ENCODE measurements at places on chromosomes 13 and 19. TPM values are rescaled to one million over a fixed set of nuclear protein-coding genes. Genes with fewer than 3 reads are reported as not detected.

GRCh38 chr19:56139847-56140582, 1.1 kb upstream of the ZNF444 start:
- DNase-seq = no peak

- DNase-seq = no peak
These were observed 254.8 kb downstream of the LHFPL6 start for GRCh38 chr13:39347926-39348901.

DNA sequence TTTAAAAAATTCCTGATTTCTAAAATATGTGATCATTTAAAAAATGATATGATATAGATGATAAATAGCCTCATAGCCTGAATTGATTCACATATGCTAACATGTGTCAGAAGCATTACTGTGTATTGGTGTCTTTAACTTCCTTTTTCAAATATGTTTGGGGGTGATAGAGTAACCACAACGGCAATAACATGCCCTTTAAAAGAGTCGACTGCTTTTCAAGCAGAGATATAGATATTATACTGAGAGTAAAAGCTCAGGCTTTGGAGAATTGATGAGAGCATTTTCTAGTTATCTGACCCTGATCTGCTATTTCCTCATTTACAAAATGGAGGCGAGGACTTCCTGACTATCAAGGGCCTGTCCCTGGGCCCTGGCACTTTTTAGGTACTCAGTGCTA, 260.5 kb downstream of the DCT start:
- no peak for DNase-seq

GRCh38 chr13:43411741-43412140, 375.0 kb downstream of the ENOX1 start:
- DNase-seq = no peak

- no peak for DNase-seq
These were observed 2041.5 kb upstream of the PCDH20 start for GRCh38 chr13:63457186-63457585.

DNA sequence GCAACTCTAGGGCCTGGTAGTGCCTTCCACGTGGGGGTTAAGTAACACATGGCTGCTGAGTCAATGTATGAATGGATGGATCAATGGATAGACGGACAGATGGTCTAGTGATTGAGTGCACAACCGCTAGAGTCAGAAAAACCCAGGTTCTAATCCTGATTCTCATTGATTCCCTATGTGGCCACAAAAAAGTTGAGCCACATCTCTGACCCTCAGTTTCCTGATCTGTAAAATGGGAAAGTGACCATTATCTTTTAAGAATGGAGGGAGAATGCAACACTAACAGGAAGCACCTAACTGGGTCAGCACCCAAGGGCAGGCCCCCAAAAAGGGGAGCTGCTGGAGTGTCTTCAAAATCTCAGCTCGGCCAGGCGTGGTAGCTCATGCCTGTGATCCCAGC, 2.6 kb downstream of the SMIM7 start:
- DNase-seq = no peak

The CPAMD8 gene
- total RNA-seq = 2.5 TPM

The PPFIA3 gene
- 2.4 TPM for total RNA-seq

The SIAH3 gene
- not detected for total RNA-seq

The DACH1 gene
- total RNA-seq = 0.09 TPM

Measured in fibroblast of the aortic adventitia (primary cell).